ENCODE measurements at places on chromosomes 5 and 9.
A peak's percentile ranks its signal among the peaks of the same experiment; 100 is the strongest.

DNA sequence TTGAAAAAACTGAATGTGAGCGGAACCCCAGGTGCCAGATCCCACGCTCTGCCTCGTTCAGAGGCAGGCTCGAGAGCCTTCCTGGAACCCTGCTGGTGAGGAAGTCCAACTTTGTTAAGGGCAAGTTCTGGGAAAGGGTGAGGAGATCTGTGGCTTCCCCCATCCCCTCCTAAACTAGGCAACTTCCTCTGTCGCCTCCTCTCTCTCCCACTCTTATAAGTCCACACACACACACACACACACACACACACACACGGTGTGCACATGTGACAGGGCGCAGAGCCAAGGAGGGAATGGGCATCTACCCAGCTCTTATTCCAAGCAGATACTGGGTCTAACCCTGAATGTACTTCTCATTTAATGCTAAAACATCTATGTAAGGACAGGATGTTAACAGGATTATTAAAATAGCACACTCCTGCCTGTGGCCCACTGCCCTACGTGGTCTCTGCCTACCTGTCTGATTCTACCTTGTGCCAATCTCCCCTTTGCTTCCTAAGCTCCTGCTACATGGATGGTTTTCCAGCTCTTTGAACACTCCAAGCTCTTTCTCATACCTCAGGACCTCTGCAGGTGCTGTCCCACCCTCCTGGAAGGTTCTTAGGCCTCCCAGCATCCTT lies 72.4 kb upstream of the FBXW11 start:
- DNase-seq = no peak

GRCh38 chr5:140588311-140589070 lies 23.9 kb downstream of the SLC35A4 start:
- DNase-seq = no peak

DNA sequence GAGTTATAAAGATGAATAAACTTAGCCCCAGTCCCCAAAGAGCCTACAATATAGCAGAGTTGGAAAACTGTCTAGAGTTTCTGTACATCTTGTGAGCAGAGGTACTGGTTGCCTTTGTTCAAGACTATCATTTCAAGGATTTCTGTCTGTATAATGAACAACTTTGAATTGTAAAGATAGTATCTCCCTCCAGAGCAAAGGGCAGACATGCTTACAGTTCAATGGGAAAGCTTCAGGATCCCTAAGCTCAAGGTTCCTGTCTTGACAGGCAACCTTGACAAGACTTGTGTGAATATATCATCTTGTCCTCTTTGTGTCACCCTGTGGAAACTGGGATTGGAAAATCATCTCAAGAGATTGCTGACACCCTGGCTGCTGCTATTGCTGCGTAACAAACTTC lies 242.8 kb upstream of the VLDLR start:
- DNase-seq = no peak

DNA sequence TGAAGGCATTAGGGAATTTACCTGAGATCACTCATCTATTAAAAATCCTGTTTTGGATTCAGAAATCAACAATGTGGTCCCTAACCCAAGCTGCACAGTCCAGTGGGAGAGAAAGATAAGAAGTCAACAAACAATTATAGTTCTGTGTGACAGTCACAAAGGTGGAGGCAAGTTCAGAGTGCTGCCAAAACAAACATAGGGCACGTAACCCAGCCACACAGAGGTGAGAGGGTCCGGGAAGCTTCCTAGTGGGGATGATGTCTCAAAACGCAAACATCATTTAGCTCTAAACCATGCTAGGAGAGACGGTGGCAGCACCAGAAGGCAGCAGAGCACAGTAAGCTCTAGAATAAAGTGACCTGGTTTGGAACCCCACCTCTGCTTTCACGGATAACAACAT lies 158.9 kb downstream of the MAPKAP1 start:
- DNase-seq = no peak

DNA sequence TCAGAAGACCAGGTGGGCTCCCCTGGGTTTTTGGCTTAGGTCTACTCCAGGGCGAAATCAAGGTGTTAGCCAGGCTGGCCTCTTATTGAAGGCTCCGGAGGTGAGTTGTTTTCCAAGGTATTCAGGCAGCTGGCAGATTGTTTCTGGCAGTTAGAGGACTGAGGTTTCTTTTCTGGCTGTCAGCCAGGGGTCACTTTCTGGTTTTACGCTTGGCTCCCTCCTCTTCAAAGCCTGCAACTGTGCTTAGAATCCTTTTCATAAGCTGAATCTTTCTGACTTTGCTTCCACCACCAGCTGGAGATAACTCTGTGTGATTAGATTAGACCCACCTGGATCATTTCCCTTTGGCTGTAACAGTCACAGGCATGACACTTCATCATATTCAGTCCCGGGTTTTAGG lies 24.6 kb downstream of the RFK start:
- no peak for DNase-seq

DNA sequence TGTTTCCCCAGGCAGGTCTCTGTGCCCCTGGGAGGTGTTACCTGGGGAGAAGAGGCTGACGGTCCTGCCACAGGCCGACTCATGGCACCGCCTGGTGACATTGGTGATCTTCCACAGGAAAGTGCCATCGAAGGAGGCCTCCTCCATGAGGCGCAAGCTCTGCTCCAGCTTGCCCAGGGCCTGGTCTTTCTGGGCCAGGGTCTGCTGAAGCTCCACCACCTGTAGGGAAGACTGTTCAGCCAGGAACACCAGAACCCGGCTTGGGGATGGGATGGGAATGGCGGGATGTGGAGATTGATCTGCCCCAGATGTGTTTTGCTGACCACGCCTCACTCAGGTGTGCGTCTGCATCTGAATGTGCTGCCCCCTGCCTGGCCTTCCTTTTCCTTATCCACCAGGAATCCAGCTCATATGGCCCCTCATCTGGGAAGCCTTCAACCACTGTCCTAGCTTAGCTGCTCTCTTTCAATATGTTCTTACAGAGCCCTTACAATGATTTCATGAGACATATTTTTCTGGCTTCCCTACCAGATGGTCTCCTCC lies 15.2 kb downstream of the TRAF1 start:
- no peak for DNase-seq

- no peak for DNase-seq
Measured at GRCh38 chr9:113635586-113635985, 172.1 kb downstream of the RGS3 start.

DNA sequence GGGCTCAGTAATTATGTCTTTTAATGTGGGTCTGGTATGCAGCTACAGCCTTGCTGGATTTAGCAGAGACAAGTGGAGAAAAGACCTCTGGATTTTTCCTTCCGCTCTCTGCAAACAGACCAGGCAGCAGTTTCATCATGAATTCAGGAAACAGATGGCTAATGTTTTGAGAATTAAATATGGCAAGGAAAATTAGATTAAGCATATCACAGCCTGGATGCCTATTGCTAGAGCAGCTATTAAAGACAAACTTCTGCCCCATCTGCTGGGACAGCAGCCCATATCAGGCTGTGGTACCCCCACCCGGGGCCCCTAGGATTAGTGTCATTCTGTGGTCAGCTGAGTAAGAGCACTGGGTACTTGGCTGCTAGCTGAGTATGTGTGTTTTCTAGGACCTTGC lies 6.2 kb downstream of the SKP2 start:
- DNase-seq = no peak

DNA sequence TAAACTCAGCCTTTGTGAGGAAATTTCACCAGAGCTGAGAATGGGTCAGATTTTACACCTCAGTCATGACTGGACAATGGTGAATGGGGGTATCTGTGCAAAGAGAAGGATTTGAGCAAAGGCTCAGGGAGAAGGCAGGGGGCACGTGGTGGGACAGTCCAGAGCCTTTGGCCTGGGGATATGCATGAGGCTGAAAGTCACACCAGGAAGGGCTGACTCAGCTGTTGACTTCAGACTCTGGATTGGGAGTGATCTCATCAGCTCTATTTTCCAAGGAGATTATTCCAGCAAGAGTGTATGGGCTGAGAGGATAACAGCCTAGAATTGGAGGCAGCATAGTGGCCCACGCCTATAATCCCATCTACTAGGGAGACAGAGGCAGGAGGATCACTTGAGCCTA lies 53.6 kb downstream of the SAXO1 start:
- peak; percentile 43 for DNase-seq

DNA sequence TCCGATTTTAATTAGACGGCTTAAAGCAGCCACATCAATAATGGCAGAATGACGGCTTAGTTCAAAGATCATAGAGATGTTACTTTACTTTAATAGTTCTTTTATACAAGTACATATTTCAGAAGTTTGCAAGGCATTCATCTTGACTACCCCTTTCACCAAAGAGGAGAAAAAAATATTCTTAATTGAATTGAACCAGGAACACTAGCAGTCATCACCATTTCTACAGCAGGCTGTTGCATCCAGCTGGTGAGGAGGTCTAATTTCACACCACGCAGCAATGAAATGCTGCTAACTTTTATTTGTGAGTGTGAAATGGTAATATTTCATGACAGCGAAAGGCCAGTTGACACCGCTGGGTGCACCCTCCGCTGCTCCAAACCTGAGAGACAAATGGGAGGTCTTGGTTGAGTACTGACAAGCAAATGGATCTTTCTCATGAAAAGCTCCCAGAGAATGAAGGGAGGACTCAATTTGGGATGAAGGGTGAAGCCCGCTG lies 322.2 kb downstream of the GLIS3 start:
- DNase-seq = no peak

DNA sequence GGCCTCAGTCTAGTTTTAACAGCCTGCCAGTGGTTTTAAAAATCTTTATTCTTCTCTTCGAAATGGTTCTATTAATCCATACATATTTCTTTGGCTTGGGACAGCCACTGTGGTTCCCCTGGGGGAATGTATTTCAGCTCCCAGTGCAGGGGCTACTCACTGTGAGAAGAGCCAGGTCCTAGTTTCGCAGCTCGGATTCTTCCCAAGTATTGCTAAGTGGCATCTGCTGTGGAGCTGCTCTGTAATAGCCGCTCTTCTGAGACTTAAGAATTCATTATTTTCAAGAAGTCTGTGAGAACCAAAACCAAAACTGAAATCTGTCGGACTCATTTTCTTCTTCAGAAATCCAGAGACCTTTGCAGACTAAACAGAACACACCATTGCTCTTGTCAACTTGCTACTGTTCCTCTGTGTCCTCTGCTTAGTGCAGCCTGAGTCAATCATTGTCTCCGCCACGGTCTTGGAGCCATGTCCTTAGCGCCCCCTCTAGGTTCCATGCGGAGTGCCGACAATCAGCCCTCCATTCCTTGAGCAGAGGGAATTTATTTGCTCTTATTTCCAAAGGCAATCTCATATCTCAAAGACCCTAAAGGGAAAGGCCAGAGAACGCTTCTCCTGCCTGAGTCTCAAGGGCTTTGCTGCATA lies 478.2 kb downstream of the SPATA31D1 start:
- DNase-seq = peak; percentile 23

DNA sequence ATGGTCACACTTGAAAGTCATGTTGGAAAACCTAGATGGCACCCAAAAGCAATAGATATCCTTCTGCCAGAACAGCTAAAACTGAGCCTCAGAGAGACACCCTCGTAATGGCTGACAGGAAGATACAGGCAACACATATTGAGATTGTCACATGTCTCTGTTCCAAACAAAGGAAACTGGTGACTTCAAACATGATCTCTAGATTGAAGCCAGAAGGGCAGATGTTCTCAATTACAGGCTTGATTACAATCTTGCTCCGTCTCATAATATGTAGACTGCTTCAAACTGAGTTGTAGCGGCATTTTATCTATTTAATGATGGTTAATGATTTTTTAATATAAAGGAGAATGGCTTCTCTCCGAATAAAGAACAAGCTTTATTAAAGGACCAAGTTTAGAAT lies 774.3 kb downstream of the KCTD16 start:
- DNase-seq = no peak

- no peak for DNase-seq
Measured at GRCh38 chr9:14517154-14517906, 175.9 kb downstream of the ZDHHC21 start.

DNA sequence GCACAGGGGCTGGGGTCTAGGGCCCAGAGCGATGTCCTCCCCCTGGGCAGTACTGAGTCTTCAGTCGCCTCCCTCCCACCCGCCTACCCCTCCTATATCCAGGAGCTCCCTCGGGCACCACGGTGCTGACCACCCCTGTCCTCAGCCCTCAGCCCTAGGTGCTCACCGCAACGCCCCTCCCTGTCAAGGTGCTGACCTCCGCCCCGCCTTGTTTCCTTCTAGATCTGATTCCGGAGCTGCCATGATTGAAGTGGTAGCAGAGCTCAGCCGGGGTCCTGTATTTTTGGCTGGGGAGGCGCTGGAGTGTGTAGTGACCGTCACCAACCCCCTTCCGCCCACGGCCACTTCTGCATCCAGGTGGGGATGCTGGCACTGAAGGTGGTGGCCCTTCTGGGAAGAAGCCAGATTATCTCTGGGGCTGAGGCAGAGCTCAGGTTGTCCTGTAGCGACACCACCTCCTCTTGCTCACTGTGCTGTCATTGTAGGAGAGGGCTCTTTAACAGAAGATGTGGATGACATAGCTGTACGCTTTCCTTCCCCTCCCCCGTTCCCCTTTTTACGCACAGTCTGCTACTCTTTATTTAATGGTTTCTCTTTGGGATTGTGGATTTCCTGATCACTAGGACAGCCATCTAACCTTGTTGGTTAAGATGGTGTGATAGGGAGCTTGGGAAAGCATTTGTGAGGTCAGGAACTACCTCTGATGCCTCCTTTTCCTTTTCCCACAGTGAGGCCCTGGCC lies 598 bp downstream of the RGP1 start:
- no peak for DNase-seq

Measured in hepatic stellate cell (primary cell).